Endothelial cell (in vitro differentiated cells): ENCODE measurements at places on chromosomes 6 and 20.
A peak's percentile ranks its signal among the peaks of the same experiment; 100 is the strongest.

GRCh38 chr20:39874049-39874893, 814.8 kb downstream of the MAFB start:
- peak; percentile 92 for DNase-seq

- no peak for DNase-seq
Observed at GRCh38 chr6:113651120-113651519, 206.0 kb upstream of the MARCKS start.

DNA sequence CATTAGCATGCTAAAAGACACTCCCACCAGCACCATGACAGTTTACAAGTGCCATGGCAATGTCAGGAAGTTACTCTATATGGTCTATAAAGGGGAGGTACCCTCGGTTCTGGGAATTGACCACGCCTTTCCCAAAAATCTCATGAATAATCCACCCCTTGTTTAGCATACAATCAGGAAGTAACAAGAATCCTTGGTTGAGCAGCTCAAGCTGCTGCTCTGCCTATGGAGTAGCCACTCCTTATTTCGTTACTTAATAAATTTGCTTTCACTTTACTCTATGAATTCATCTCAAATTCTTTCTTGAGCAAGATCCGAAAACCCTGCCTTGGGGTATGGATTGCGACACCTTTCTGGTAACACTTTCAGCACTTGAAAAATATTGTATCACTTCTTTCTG, 243.0 kb downstream of the BMP2 start:
- no peak for DNase-seq

DNA sequence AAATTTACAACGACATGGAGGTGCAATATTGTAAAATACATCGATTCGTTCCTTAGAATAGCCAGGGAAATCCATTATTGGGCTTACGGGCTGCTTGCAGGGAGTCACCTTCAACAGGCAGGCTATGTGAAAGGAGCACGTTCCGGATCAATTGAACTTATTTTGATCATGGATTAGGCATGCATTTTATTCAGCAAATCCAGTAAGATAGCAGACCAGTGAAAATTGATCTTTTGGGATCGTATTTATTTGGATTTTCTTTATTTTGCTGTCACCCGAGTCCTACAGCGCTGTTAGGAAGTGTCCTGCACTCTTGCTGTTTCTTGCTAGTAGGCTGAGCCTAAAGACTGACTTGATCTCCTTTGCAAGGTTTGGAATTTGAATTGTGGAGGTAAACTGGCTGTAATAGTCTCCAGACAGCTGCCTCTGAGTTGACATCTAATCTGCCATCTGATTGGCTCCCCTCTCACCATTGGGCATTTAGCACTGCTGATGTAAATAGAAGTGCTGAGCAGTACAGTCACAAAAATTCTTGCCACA, 3.0 kb downstream of the ARID1B start:
- no peak for DNase-seq

- no peak for DNase-seq
Observed at GRCh38 chr6:112289038-112289566, 34.7 kb upstream of the LAMA4 start.
